ENCODE measurements at places on chromosomes 11 and 22.

DNA sequence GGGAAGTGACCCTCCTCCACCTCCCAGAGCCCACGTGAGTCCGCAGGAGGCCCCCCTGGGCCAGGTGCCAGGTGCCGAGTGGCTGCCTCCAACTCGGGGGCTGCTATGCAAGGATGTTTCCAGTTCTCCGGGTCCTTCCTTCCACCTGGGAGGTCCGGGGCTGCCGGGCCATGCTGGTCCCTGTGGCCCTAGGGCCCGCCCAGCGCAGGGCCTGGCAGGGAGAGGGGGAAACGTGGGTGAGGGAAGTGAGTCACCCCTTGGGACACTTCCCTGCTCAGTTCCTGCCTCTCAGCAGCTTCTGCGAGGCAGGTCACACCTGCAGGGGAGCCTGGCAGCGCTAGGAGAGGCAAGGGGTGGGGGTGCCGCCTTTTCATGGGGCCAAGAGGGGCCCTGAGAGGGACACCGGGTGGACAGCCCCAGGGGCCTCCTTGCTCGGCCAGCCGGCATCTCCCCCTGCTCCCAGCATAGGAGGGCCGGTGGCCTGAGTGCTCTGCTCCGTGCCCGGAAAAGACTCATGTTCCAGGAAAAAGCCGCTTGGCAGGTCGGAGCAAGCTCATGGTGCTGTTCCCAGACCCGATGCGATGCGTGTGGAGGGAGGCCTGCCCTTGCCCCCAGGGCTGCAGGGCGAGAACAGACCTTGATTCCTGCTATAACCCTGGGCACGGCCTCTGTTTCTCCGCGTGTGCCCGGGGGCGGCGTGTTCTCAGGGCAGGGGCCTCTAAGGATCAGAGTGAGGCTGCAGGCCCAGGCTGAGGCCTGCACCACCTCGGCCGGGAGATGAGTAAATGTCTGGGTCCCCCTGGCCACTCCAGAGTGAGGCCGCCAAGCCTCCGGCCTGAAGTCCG is 30.3 kb upstream of the WNT7B start:
- DNase-seq = no peak

DNA sequence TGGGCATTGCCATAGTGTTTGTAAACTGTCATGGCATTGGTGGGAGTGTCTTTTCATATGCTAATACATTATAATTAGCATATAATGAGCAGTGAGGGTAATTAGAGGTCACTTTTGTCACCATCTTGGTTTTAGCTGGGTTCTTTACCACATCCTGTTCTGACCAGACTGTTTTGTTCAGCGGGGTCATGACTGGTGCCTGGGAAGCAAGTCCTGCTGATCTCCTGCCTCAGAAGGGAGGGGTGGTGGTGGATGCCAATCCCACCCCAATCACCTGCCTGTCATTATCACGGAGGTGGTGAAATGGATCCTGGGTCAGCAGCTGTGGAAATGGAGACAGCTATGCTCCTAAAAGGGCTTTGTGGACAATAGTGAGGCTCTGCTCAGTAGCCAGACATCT is 31.2 kb downstream of the IL18 start:
- no peak for DNase-seq

- no peak for DNase-seq
Observed at GRCh38 chr22:24474221-24474620, 20.9 kb upstream of the UPB1 start.

DNA sequence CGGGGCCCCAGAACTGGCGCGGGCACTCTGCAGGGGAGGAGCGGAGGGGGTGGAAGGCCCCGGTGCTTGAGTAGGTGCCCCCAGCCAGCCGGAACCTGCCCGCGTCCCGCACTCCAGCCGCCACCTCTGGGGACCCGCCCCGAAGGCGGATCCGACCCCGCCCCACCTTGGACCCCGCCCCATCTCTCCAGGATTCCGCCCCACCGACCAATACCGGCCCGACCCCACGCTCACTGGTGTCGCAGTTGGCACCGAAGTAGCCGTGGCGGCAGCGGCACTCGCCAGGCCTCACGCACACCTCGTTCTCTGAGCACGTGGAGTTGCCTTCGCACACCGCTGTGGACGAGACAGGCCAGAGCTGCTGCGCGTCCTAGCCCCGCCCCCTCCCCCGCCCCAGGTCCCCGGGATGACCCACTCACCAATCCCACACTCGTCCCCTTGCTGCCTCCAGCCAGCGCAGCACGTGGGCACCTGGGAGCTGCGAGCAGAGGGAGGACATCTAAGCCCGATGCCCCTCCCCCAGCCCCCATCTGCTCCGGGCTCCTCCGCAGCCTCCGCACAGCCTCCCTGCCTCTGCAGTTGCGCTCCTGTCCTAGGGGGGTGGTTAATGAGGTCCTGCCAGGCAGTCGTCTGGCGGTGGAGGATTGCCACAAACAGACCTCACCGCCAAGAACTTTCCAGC is 6.0 kb downstream of the SCARF2 start:
- no peak for DNase-seq

DNA sequence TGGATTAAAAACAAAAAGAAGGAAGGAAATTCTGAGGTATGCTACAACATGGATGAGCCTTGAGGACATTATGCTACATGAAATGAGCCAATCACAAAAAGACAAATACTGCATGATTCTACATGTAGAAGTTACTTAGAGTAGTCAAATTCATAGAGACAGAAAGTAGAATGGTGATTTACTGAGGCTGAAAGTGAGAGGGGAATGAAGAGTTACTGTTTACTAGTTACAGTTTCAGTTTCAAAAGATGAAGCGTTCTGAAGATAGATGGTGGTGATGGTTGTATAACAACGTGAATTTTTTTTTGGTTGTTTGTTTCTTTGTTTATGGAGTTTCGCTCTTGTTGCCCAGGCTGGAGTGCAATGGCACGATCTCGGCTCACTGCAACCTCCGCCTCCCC is 9.5 kb downstream of the OR5P2 start:
- DNase-seq = no peak

DNA sequence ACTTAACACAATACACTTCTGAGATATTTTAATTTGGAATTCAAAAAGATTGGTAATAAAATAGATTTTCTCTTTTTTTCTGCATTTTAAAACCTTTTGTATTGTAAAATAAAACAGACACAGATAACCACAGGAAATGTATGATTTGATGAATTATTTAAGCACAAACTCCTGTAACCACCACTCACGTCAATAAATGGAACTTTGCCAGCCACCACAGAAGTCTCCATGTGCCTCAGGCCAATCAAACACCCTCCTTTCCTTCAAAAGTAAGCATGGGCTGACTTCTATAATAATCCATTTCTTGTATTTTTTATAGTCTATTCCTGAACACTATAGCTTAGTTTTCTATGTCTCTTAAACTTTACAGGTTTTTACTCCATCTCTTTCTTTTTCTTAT is 721.7 kb downstream of the DLG2 start:
- no peak for DNase-seq

Measured in DMS 273 treated with DMSO at 0.1 percent for 48 hours (cell line).